ENCODE measurements at places on chromosomes 6 and 20. TPM values are rescaled to one million over a fixed set of nuclear protein-coding genes. Genes with fewer than 3 reads are reported as not detected.

- DNase-seq, result no peak
- peaks cover 8% of the 10 kb centered on the region for H3K4me1 ChIP-seq
- no peaks in the 10 kb centered on the region for H3K27me3 ChIP-seq
- no peak overlapping the region for H3K4me3 ChIP-seq
- H3K27ac ChIP-seq, result no peak overlapping the region
- no peaks in the 10 kb centered on the region for H3K36me3 ChIP-seq
Observed at GRCh38 chr6:13397359-13398068, 69.2 kb upstream of the TBC1D7 start.

- H3K36me3 ChIP-seq, result peaks cover 36% of the 10 kb centered on the region
- H3K4me3 ChIP-seq, result no peak overlapping the region
- H3K4me1 ChIP-seq, result peaks cover 11% of the 10 kb centered on the region
- H3K27ac ChIP-seq, result no peak overlapping the region
Observed at GRCh38 chr6:118581489-118581959, 33.4 kb downstream of the PLN start.

- peaks cover 7% of the 10 kb centered on the region for H3K27me3 ChIP-seq
- no peak overlapping the region for H3K27ac ChIP-seq
- no peak overlapping the region for H3K4me3 ChIP-seq
- DNase-seq, result no peak
Observed at GRCh38 chr20:61482056-61482887, 230.2 kb downstream of the CDH4 start.

GFRAL gene
- total RNA-seq, result not detected

- no peak overlapping the region for H3K27ac ChIP-seq
- DNase-seq, result no peak
- no peaks in the 10 kb centered on the region for H3K36me3 ChIP-seq
Observed at GRCh38 chr6:129517288-129517687, 192.7 kb downstream of the ARHGAP18 start.

All from glutamatergic neuron (in vitro differentiated cells).